Suprapubic skin (tissue), 4 donors: ENCODE measurements at places on chromosomes 6 and 20. TPM values are rescaled to one million over a fixed set of nuclear protein-coding genes. Genes with fewer than 3 reads are reported as not detected.

GRCh38 chr6:88374553-88374952, 208.4 kb upstream of the CNR1 start:
- no peak overlapping the region for H3K4me3 ChIP-seq
- H3K27me3 ChIP-seq = no peaks in the 10 kb centered on the region
- no peak overlapping the region for H3K27ac ChIP-seq
- H3K4me1 ChIP-seq = peaks cover 12% of the 10 kb centered on the region

DNA sequence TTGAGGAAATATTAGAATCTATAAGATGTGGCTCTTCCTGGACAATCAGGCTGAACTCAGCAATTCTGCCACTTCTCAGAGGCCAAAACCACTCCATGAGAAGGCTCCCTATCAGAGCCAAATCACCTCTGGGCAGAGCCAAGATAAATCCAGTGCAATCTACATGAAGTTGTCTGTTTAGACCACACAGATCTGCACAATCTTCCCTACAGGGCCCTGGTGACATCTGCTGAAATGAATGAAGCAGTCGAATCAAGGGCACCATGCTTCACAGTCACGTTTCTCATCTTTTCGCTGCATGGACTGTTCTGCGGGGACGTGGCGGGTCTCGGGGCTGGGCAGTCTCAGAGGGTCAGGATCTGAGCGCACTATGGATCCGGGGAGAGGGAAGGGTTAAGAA, 60.1 kb upstream of the CD93 start:
- H3K27ac ChIP-seq = peak overlapping the region; percentile 19
- H3K27me3 ChIP-seq = no peaks in the 10 kb centered on the region
- peaks cover 90% of the 10 kb centered on the region for H3K4me1 ChIP-seq
- no peak overlapping the region for H3K4me3 ChIP-seq
- no peaks in the 10 kb centered on the region for H3K36me3 ChIP-seq
- DNase-seq = no peak

DNA sequence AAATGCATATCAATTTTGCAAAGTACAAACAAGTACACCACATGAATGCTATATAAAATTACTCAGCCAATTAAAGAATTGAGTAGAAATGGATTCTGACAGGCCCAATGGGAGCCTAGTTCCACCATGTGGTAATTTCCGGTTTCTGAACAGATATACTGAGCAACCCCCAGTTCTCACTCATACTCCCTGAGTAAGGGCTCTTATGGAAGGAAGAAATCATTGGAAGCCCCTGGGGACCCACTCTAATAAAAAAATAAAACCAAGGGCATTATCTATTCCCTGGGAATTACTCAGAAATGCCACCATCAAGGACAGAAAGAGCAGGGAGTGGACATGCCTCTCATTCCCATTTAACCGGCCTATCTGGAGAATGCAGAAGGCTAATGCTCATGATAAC, 34.6 kb downstream of the STX7 start:
- H3K36me3 ChIP-seq = no peaks in the 10 kb centered on the region
- no peak for DNase-seq
- H3K4me1 ChIP-seq = peaks cover 18% of the 10 kb centered on the region
- no peak overlapping the region for H3K27ac ChIP-seq
- no peak overlapping the region for H3K4me3 ChIP-seq

DNA sequence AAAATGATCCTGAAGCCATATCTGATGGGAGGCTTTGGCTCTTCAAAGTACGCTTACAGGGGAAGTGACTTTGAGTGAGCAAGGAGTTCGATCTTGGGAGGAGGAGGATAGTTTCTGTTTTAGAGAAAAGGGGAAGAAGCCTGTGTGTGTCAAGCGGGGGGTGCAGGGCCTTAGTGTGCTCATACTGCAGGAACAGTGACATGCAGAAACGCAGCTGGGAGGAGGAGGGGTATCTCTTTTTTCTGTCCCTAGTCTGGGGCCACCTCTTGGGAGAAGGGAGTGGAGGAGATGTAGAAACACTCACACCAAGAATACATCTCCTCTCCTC, 19.8 kb downstream of the SIRPD start:
- H3K27ac ChIP-seq = peak overlapping the region; percentile 70
- no peak overlapping the region for H3K4me3 ChIP-seq
- no peaks in the 10 kb centered on the region for H3K36me3 ChIP-seq
- no peaks in the 10 kb centered on the region for H3K4me1 ChIP-seq

GRCh38 chr20:8212286-8212685, 80.2 kb downstream of the PLCB1 start:
- no peaks in the 10 kb centered on the region for H3K27me3 ChIP-seq
- no peak overlapping the region for H3K27ac ChIP-seq
- no peaks in the 10 kb centered on the region for H3K36me3 ChIP-seq

MUC21 gene
- total RNA-seq = not detected

GRIK2 gene
- 0.38 TPM for total RNA-seq

PRKN gene
- total RNA-seq = 8.5 TPM

TNFRSF21 gene
- total RNA-seq = 3.3 TPM

- no peaks in the 10 kb centered on the region for H3K27me3 ChIP-seq
- no peaks in the 10 kb centered on the region for H3K36me3 ChIP-seq
- no peak overlapping the region for H3K4me3 ChIP-seq
- DNase-seq = no peak
- H3K27ac ChIP-seq = peak overlapping the region; percentile 58
Measured at GRCh38 chr6:25297039-25297441, 17.9 kb downstream of the CARMIL1 start.

GRCh38 chr6:18262702-18263417, 1.5 kb downstream of the DEK start:
- H3K36me3 ChIP-seq = peaks cover under 1% of the 10 kb centered on the region
- peaks cover 51% of the 10 kb centered on the region for H3K4me1 ChIP-seq
- peak overlapping the region; percentile 96 for H3K4me3 ChIP-seq
- H3K27ac ChIP-seq = peak overlapping the region; percentile 100

DNA sequence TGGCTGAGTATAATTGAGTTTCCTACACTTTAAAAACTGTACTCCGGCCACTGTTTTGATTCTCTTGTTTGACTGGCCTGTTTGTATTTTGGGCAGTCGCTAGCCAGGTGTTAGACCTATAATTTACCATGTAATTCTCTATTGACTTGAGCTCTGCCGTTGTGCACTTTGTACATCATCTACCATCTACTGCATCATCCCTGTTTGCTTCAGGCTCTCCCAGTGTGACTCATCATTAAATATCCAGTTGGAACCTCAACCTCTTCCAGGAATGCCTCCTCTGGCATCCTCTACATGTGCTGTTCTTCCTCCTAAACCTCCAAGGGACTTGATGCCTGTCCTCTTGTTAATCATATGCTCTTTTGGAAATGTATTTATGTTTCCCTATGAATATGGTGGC, 72.3 kb downstream of the FARS2 start:
- H3K4me1 ChIP-seq = no peaks in the 10 kb centered on the region
- H3K4me3 ChIP-seq = no peak overlapping the region
- H3K27ac ChIP-seq = no peak overlapping the region
- H3K36me3 ChIP-seq = no peaks in the 10 kb centered on the region
- DNase-seq = no peak
- no peaks in the 10 kb centered on the region for H3K27me3 ChIP-seq

NR2E1 gene
- total RNA-seq = 0.38 TPM

DNA sequence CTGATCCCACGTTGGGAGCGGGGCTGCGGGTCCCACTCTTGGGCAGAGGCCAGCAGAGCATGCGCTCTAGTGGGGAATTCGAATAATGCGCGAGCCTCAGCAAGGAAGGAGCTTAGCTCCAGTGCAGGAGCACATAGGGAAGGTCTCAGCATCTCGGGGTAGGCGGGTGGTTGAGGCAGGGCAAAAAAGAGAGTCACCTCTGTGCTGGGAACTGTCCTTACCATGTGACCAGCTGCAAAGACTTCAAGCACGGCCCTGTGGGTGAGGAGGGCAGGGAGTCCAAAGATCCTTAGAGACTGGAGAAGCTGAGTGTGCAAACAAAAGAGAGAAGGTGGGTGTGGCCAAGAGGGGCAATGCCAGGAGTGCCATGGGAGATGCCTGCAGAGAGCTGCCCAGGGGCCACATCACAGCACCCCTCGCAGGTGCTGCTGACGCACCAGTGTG, 79.2 kb upstream of the CD93 start:
- H3K27ac ChIP-seq = no peak overlapping the region
- H3K36me3 ChIP-seq = no peaks in the 10 kb centered on the region
- no peak overlapping the region for H3K4me3 ChIP-seq
- H3K4me1 ChIP-seq = peaks cover 22% of the 10 kb centered on the region
- H3K27me3 ChIP-seq = no peaks in the 10 kb centered on the region

GRCh38 chr20:34062570-34063482, 49.2 kb downstream of the EIF2S2 start:
- no peak overlapping the region for H3K4me3 ChIP-seq
- no peak overlapping the region for H3K27ac ChIP-seq
- peaks cover 20% of the 10 kb centered on the region for H3K4me1 ChIP-seq
- DNase-seq = no peak

DNA sequence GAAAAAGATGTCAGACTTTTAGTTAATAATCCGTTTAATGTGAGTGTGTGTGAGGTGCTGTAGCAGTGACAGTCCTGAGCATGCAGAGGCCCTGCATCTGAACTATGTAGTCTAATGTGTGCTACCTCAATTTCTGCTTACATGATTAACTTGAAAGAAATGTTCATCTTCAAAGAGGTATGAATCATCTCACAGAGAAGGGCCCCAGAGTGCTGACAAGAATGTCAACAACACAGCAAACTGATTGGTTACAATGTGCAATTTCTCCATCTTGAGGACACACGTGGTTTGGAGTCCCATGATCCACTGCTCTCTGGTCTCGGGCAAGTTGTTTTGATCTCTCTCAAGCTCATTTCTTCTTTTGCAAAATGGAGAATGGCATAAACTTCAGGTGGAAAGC, 61.7 kb upstream of the EMILIN3 start:
- peaks cover 2% of the 10 kb centered on the region for H3K4me1 ChIP-seq
- H3K4me3 ChIP-seq = no peak overlapping the region
- no peak for DNase-seq
- peaks cover 53% of the 10 kb centered on the region for H3K36me3 ChIP-seq

- H3K27me3 ChIP-seq = peaks cover 12% of the 10 kb centered on the region
- peaks cover 24% of the 10 kb centered on the region for H3K4me1 ChIP-seq
- H3K36me3 ChIP-seq = no peaks in the 10 kb centered on the region
- DNase-seq = no peak
- no peak overlapping the region for H3K4me3 ChIP-seq
Measured at GRCh38 chr20:56687061-56687460, 58.0 kb downstream of the TFAP2C start.

DNA sequence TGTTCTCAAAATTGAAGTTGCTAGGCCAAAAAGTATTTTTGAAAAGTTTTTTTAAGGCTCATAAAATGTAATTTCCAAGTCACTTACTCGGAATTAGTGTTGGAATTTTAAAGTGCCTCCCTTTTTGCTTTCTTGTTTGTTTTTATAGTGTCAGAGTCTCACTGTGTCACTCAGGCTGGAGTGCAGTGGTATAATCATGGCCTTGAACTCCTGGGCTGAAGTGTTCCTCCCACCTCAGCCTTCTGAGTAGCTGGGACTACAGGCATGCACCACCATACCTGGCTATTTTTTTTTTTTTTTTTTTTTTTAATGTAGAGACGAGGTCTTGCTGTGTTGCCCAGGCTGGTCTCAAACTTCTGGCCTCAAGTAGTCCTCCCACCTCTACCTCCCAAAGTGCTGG, 40.0 kb upstream of the GNRH2 start:
- H3K4me3 ChIP-seq = no peak overlapping the region
- no peaks in the 10 kb centered on the region for H3K4me1 ChIP-seq
- H3K36me3 ChIP-seq = peaks cover 45% of the 10 kb centered on the region

GRCh38 chr6:83218646-83219045, 25.5 kb downstream of the RWDD2A start:
- no peak overlapping the region for H3K4me3 ChIP-seq
- no peaks in the 10 kb centered on the region for H3K27me3 ChIP-seq
- no peaks in the 10 kb centered on the region for H3K36me3 ChIP-seq
- no peak for DNase-seq

DNA sequence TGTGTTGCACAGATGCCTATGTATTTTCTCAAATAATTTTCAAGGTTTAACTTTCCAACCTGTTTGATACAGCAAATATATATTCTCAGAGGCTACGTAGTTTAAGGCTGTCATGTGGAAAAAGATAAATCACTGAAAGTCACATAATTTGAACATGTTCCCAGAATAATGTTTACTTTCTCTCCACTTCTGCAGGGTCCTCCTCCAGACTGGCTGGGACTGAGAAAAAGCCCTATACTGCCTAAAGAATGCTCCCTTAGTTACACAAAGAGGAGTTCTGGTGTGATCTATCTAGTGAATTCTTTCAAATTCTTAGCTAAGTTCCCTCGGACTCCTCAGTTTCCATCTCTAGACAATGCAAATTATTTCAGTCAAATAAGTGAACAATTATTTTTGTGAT, 411.0 kb downstream of the C6orf118 start:
- DNase-seq = no peak
- no peak overlapping the region for H3K27ac ChIP-seq
- no peaks in the 10 kb centered on the region for H3K4me1 ChIP-seq
- H3K27me3 ChIP-seq = no peaks in the 10 kb centered on the region
- no peak overlapping the region for H3K4me3 ChIP-seq

MLIP gene
- 11.6 TPM for total RNA-seq

DNA sequence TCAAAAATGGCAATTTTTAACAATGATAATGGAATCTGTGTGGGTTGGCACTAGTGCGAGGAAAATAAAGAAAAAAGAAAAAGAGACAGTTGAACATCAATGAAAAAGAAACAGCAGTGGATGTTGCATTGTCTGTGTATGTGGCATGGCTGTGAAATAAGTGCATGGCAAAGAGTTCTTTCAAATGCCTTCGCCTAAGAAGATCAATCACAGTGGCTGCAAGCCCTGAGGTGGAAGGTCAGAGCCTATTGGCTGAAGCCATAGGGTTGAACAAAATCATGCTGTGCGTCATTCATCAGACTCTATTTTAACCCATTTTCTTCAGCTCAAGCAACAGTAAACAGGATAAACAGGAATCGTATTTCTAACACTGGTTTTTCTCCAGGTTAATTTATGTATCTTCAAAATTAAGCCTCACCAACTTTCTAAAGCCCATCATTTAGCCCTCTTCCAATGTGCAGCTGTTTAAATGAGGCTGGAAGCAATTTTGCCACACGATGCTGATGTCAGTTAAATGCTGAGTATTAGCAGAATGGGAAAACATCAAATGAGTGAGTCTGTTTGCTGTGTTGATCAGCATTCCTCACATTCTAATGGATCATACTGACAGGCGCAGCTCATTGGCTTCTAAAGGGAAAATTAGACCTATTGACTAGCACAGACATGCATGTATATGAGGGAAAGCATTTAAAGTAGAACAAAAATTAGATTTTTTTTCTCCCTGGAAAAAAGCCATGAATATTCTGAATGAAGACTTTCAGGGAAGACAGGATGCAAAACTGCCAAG, 955.9 kb upstream of the EYS start:
- H3K4me3 ChIP-seq = no peak overlapping the region
- H3K27ac ChIP-seq = no peak overlapping the region
- no peaks in the 10 kb centered on the region for H3K36me3 ChIP-seq
- DNase-seq = no peak

GRCh38 chr6:143680141-143680540, 2.4 kb downstream of the PHACTR2 start:
- H3K27ac ChIP-seq = no peak overlapping the region
- no peaks in the 10 kb centered on the region for H3K36me3 ChIP-seq
- H3K4me1 ChIP-seq = peaks cover 36% of the 10 kb centered on the region
- no peak for DNase-seq

SIGLEC1 gene
- total RNA-seq = 1.5 TPM

- no peak overlapping the region for H3K27ac ChIP-seq
- no peak overlapping the region for H3K4me3 ChIP-seq
- H3K36me3 ChIP-seq = no peaks in the 10 kb centered on the region
- H3K27me3 ChIP-seq = no peaks in the 10 kb centered on the region
- peaks cover 5% of the 10 kb centered on the region for H3K4me1 ChIP-seq
Measured at GRCh38 chr6:108251252-108251651, 9.6 kb downstream of the SNX3 start.

GRCh38 chr6:167396068-167396658, 71.3 kb downstream of the TTLL2 start:
- H3K27me3 ChIP-seq = peaks cover 8% of the 10 kb centered on the region
- DNase-seq = no peak
- no peak overlapping the region for H3K4me3 ChIP-seq
- H3K27ac ChIP-seq = no peak overlapping the region
- no peaks in the 10 kb centered on the region for H3K4me1 ChIP-seq
